Right cardiac atrium (tissue), 5 donors: ENCODE measurements at places on chromosomes 16 and 17.

DNA sequence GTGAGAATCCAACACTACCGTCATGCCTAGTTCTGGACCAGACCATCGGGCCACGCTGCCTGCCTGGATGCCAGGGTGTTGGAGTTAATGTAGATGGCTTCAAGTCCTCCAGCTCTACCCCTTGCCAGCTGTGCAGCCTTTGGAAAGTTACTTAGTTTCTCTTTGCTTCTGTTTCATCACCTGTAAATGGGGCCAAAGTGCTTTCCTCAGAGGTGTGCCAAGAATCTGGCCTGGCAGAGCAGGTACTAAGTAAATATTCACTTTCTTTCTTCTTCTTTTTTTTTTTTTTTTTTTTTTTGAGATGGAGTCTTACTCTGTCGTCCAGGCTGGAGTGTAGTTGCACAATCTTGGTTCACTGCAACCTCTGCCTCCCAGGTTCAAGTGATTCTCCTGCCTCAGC is 159.5 kb upstream of the RPL38 start:
- DNase-seq = no peak

DNA sequence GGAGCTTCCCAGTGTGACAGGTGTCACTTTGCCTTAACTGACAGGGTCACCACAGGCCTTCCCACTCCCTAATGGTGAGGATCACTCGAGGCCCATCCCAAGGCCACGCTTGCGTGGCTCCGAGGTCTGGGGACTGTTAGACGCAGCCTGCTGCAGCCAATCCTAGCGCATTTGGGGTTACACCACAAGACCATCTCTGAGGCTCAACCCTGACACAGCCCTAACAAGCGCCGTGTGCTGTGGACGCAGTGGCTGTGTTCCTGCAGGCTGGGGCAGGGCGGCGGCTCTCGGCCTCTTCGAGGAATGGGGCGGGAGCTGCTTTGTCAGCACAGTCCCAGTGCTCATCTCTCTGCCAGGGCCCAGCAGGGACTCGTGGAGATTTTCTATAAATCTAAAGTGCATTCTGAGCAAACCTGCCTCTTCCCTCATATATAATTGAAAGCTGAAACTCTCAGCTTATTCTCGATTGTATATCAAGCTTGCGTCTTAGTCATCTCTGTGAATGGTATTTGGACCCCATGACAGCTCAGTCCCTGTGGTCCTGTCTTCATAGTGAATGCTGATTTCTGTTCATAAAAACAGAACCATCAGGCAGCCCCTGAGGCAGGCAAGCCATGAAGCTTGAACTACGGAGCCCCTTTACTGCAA is 65.8 kb upstream of the CHMP6 start:
- no peak for DNase-seq

GRCh38 chr16:35564889-35565288 is 2105.5 kb downstream of the TP53TG3F start:
- DNase-seq = no peak

- DNase-seq = peak; percentile 61
These were observed 13.9 kb downstream of the KDM8 start for GRCh38 chr16:27217256-27217655.

- DNase-seq = peak; percentile 92
These were observed 1.0 kb downstream of the ORAI3 start for GRCh38 chr16:30949650-30950515.

- DNase-seq = peak; percentile 62
These were observed 9.8 kb downstream of the PGS1 start for GRCh38 chr17:78387977-78388941.

DNA sequence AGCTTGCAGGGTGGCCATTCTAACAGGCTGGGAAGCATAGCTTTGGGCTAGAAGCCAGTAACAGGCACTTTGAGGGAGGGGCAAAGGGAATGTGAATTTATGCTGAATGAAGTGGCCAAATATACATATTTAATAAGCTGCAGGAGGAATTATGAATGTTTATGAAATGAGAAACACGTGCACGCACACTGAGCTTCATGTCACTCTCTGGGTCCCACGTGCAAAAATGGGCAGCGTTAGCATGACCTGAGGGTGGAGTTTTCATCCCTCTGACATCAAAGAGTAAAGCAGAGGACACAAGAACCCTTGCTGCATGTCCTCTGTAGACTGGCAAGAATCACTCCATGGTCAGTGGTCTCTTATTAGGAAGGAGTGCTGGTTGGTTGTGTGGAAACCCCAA is 337.0 kb downstream of the UTP18 start:
- no peak for DNase-seq
